ENCODE measurements at places on chromosomes 4 and X. TPM values are rescaled to one million over a fixed set of nuclear protein-coding genes. Genes with fewer than 3 reads are reported as not detected.

DNA sequence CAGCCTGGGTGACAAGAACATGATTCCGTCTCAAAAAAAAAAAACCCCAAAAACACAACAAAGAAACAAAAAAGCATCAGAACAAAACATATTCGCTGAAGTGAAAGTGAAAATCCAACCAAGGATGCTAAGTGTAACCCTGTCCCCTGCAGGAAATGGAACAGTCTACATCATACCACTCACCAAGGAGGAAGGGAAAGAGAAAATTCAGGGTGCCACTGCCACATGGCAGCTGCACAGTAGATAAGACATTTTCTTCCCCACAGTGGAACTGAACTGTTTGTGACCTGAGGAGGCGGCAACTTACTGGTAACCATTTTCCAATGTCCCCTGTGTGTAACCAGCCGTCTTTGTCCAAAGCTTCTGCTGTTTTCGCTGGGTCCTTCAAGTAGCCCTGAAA, 28.2 kb upstream of the CENPU start:
- no peak for DNase-seq

DNA sequence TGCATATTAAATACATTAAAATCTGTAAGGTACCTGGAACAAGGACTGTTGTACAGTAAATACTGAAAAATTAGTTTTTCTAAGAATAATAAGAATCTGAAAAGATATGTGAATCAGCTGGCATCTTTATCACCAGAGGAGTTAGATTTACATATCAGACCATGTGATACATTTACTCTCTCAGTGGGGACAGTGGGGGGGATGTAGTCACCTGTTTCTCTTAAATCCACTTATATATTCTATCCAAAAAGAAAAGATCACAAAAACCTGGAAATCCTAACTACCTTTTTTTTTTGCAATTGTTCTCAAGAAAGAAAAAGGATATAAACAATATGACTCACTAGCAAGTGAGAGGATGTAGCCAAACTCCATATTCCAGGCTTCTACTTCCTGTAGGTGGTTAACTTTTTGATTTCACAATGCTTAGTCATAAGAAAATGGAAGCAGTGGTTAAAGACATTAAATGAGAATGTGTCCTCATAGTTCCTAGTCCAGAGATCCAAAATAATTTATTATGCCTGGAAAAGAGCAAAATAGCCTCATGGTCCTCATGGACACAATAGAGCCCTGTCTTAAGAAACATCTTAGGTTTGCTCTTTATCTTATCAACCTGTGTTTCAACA, 22.5 kb upstream of the MYOZ2 start:
- no peak for DNase-seq

DNA sequence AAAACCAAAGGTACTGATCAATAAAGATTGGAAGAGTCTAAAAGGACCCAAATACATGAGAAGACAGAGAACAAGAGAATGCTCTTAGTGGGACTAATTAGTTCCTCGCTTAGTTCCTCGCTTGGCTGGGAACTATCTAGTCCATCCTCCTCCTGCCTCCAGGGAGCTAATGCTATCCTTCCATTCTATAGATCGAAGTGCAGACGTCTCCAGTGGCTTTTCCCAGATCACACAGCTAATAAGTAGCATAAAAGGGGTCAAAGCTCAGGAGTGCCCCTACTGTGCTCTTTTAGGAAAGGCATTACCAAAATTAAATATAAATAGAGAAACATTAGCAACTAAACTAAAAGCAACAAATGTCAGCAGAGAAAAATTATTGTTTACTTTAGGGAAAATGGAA, 42.3 kb upstream of the PPARGC1A start:
- DNase-seq = no peak

DNA sequence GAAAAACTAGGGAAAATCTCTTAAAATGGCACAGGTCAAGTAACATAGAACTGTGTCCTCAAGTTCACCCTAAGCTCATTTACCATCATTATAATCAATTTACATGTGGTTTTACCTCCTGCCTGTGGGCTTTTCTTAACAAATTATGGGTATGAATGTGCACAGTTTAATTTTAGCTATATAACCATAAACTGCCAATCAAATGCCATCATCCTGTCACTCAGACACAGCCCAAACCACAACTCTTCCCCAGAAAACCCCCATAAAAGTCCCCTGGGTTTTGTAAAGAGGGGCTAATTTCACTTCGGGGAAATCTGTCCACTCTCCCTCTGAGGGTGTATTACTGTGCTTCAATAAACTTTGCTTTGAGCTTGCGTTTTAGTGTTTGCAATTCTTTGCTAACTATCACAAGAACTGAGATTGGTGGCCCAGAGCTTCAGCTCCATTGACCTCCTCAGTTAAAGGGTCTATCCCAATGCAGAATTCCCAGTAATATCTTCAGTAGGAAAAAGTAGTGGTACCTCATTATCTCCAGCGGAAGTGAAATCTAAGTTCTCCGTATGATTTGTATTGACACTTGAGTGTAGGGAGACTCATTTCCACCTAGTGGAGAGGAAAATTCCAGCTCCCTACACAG, 394.6 kb downstream of the SPOCK3 start:
- DNase-seq = no peak

DNA sequence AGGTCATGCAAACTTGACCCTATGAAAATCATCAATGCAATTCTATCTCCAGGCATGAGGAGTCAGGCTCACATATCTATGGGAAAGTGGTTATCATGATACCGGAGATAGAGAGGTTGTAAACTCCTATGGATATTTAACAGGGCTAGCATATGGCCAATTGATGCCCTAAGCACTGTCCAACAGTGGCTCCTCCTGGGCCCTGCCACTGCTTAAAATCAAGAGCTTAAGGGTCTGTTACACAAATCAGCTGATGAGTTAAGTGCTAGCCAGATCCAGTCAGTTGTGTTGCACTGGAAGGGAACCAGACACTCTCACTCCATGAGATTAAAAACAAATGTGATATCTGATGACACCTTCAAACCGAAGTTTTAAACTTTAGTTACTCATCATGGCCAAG, 337.6 kb downstream of the STIM2 start:
- DNase-seq = no peak

DNA sequence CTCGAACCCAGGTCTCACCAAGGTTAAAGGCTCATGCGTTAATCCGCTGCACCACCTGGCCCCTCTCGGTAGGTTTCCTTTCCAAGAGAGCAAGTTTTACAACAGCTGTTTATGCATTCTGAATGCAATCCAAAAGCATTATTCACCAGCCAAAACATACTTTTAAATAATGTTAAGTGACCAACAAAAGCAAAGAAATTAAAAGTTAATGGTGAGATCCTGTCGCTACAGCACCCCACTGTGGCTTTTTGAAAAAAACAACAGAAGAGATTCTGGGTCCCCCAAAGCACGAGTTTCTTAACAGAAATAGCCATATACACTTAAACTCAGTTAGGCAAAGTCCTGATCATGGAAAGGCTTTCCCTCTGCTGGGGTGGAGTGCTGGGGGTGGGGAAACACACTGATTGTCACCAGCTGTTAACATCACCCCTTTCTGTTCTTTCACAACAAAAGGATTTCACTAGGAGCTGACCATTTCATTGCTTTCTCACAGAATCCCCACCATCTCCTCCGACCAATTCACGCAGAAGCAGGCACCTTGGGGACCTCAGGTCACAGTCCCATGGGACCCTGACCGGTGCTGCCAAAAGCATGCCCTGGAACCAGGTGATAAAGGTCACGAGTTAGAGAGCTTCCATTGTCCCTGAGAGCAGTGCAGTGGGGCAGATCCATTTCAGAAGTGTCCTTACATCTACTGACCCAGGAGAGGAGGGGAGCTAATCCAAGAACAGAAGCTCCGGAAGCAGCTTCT, 51.2 kb downstream of the ZNF827 start:
- DNase-seq = no peak

DNA sequence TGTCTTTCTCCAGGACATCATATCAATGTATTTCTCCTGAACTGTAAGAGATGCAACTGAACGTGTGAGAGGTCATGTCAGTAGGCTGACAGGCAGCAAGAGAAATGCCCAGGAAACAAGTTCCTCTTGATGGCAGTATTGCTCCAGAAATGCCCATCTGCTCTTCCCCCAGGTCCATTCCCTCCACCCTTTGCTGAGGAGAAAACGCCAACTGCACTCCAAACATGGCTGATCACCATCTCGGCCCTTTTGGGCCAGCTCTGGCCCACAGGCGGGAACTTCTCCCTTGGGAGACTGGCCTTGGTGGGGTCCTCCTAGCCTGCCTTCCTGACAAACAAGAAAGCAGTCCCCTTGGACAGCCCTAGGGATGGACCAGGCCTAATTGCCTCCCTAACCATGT, 276.5 kb upstream of the AGTR2 start:
- DNase-seq = no peak

DNA sequence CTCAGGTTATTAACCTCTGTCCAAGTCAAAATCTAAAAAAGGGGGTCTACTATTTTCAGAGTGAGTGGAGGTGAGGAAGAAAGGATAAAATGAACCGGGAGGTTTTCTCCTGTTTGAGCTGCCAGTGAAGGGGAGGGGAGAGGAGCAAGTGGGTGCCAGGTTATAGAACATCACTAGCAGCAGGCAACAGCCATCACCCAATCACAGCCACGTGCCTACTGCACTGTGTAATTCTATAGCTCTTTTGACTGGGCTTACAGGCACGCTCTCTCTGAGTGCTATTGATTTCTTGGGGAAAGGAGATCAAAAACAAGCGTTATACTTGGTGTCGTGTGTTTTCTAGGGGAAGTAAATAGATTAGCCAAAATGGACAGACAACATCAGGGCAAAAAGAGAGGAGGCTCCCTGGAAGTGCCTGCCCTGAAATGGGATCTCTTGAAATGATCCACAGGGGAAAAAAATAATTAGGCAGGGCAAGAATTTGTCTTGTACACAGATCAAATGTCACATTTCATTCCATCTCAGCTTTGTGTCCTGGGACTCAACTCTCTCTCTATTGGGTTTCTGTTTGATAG, 300.5 kb upstream of the LCORL start:
- DNase-seq = no peak

DNA sequence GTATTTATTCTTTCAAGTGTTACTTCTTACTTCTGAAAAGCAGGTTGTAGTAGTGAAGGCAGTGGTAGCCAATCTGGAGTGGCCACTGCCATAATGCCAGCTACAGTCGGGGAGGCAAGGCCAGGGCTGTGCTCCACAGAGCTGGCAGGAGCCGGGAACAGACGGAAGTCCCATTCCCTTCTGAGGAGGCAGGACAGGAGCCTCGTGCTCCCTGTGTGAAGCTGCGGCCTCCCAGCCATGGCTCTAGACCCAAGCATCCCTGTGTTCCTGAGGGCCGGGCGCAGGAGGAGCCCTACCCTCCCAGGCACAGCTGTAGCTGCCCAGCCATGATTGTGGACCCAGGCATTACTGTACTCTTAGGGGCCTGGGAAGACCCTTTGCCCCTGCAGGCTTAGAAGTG, 461.8 kb downstream of the ADGRL3 start:
- no peak for DNase-seq

- DNase-seq = no peak
Measured at GRCh38 chr4:46404981-46405380, 15.1 kb upstream of the GABRA2 start.

DNA sequence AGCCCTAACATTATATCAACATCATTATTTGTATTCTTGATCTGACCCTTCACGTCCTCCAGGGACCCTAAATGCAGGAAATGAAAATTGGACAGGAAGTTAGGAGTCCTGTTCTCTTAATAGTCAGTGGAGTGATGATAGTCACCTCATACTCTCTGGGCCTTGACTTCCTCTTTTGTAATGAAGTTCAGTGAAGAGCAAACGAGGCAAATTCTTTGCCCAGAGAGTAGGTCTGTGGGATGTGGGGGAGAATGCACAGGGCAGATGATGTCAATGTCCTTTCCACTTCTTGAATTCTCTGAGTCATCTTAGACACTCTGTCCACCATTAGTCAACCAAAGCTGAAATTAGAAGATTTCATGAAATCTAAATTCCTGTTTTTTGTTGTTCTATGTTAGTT, 17.1 kb upstream of the GPRIN3 start:
- DNase-seq = no peak

ADH1C gene
- polyA plus RNA-seq = 17.9 TPM

DNA sequence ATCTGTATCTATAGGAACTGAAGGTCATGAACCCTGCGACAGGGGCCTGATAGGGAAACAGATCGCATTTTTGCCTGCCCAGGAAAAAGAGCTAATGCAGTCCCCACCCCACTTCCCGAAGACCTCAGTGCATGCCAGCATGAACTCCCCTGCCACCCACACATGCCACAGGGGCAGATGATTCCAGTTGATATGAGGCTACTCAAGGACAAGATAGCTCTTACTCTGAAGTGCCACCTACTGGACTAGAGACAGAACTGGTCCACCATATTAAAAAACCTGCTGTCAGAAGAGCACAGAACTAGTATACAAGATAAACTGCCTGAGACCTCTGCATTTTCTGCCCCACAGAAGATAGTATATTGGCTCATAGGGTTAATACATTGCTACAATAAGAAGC, 68.0 kb downstream of the YIPF7 start:
- no peak for DNase-seq

DNA sequence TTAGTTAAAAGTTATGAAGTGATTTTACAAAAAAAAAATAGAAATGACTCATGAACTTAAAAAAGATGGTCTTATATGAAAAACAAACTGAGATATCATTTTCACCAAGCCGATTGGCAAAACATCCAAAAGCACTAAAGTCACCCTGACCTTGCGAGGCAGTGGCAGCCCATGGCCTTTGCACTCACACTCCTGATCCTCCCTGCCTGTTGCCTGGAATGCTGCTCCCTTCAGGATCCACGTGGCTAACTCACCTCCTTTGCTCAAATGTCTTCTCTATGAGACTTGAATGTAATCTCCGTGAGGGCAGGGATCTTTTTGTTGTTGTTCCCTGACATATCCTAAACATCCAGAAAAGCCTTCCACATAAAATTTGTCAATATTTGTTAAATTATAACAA, 106.4 kb downstream of the RAPGEF2 start:
- DNase-seq = no peak

DNA sequence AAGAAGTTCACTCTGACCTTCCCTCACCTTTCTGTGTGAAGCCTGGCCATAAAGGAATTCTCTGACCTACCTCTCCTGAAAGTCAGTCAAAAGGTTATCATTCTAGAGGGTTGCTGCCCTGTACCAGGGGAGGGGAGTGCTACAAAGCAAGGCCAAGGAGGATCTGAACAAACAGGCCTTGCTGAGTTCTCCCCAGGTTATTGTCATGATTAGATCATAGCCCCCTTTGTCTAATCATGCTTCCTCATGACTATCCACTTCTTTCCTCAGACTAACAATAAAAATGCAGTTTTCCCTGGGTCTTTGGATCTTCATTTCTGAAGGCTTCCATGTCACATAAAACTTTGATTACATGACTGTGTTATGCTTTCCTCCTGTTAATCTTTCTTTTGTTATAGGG, 472.0 kb downstream of the IQCM start:
- DNase-seq = no peak

Data from left lung (tissue), 14 donors.